ENCODE measurements at places on chromosomes 5 and 9.

GRCh38 chr5:146799231-146799630 lies 79.3 kb downstream of the PPP2R2B start:
- DNase-seq: no peak

DNA sequence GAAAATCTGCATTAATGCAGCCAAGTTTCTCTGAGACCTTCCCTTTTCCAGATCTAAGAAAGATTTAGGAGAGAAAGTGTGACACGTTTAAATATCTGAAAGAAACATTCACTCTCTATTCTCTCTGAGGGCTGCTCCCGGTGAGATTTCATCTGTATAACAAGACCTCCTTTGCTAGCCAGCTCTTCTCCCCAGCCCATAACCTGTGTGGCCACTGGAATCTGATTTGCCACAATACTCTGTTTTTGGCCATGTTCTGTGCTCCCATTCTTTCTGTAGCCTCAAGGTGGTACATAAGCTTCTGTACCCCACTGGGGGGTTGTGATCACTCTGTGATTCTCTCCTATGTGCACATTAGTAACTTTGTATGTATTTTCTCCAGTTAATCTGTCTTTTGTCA lies 291.0 kb upstream of the SEMA6A start:
- no peak for DNase-seq

- DNase-seq: no peak
Observed at GRCh38 chr5:147733075-147733474, 49.5 kb downstream of the JAKMIP2 start.

DNA sequence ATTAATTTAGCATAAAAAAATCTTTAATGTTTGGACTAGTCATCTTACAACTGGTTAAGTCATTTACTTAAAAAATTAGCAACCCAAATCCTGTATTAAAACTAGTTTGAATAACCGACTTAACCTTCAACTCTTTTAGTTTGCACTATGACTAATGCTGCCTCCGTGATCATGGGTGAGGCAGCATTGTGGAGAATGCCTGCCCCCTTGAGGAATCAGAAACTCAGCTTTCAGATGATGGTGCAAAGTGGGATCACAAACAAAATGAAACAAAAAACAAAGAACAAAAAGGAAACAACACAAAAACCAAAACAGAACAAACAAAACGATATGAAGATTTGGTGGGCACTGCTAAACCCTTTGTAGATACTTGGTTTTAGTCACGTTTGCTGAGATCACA lies 127.0 kb upstream of the PALM2AKAP2 start:
- no peak for DNase-seq

- DNase-seq: no peak
Observed at GRCh38 chr9:35685506-35685905, 4.2 kb downstream of the TPM2 start.

DNA sequence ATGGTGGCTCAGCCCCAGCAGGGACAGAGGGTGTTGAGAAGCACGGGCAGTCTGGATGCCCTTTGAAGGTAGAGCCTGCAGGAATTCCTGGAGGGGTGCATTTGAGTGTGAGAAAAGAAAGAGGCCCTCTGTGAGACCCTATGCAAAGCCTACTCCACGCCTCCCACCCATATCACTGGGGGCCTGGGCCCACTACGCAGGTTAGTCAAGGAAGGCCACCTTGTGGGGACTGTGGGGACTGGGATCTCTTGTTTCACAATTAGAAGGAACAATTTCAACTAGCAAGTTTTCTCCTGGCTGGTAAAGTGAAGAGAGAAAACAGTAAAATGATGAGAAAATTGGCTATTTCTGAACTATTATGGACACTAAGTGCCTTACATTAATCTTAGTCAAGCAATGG lies 486.2 kb upstream of the DAP start:
- DNase-seq: no peak

DNA sequence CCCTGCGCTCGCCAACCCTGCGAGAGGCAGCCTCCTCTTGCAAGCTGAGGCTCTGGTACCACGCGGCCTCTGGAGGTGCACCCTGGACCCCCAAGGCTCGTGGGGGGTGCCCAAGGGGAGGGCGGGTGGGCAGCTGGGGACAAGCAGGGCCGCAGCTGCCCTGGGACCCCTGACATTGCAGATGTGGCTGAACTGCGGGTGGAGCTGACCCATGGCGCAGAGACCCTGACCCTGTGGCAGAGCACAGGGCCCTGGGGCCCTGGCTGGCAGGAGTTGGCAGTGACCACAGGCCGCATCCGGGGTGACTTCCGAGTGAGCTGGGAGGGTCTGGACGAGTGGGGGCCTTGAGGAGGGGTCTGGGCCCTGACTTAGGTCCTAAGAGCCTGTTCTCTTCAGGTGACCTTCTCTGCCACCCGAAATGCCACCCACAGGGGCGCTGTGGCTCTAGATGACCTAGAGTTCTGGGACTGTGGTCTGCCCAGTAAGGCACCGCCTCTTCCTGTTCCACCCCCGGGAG lies 1.5 kb downstream of the MAMDC4 start:
- no peak for DNase-seq

DNA sequence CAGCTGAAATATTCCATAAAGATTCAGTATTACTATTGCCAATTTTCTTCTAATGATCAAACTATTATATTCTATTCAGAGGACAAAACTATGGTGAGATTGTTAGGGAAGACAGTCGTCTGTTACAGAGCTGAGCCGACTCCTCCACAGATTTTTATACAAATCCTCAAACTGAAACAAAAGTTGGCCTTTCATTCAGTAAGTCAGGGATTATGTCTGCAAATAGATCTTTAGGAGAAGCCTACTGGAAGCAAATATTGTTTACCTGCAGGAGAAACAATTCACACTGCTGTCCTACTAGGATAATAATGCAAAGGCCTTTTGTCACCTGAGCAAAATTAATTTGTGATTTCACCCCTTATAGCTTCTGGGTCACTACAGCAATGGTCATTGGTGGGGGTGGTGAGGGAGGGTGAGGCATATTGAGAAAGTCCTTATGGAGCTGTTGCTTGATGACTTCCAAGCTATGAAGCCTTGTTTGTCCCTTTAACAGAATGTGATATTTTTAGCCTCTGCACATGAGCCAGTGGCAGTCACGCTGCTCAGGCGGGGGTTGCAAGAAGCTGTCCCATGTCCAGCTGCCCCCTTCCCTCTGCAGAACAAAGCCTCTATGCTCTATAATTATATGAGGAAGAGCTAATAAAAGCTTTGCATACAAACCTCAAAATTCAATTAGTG lies 200.5 kb upstream of the KLF9 start:
- no peak for DNase-seq

DNA sequence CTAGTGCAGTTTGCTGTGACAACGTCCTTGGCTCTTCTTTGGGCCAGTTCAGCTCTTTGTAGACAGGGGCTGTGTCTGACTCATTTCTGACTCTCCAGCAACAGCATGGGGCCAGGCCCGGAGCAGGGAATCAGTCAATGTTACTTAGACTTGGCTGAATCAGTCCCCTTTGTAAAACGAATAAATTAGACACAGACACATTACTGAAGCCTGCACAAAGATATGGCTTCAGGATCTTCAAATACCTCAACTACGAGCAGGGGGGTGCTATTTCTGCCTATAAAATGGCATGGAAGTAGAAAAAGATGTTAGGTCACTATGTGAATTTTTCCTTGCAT lies 204.7 kb downstream of the TTLL11 start:
- no peak for DNase-seq

- no peak for DNase-seq
Observed at GRCh38 chr5:168947212-168947868, 353.6 kb downstream of the SLIT3 start.

GRCh38 chr9:116952436-116952810 lies 265.3 kb downstream of the TRIM32 start:
- peak; percentile 37 for DNase-seq

GRCh38 chr9:111598733-111599091 lies 735 bp downstream of the PTGR1 start:
- DNase-seq: no peak

- DNase-seq: no peak
Observed at GRCh38 chr9:69093471-69094103, 58.0 kb downstream of the FXN start.

DNA sequence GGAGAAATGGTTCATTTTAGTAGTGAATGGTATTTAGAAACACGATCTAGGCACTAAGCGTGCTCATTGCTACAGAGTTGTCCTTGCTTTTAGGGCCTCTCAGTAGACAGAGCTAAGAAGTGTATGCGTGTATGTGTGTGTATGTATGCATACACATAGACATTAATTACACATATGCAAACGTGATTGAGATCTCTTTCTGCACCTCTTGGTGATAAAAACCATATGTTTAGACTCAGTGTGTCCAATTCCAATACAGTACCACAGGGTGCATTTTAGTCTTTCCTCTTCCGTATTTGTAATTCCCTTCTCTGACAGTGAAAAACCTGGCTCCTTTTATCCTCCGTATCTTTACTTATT lies 13.1 kb downstream of the TRIO start:
- no peak for DNase-seq

DNA sequence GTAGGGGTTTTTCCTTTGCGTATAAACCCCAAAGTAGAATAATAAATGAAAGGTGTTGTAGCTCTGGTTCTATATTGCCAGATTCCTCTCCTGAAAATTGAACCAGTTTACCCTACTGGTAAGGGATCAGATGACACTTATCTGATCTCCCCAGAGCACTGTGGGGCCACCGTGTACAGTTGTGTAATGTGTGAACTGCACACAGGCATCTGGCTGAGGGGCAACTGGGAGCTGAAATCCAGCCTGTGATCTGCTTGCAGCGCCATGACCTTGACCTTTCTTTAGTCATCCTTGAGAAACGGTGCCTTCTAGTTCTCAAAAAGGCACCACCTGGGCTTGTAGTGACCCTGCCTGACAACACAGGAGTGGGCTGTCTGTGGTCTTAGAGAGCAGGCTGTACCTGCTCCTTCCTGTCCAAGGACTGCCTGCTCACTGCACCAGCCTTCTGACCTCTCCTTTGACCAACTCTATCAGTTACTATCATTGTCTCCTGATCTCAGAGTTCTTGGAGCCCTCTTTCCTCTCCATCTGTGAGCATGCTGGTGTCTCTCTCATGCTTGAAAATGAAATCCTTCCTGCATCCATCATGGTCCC lies 40.2 kb downstream of the PDE6A start:
- no peak for DNase-seq

- DNase-seq: no peak
Observed at GRCh38 chr9:125147401-125147951, 4.1 kb upstream of the SCAI start.

- no peak for DNase-seq
Observed at GRCh38 chr5:79983618-79984017, 7.4 kb downstream of the MTX3 start.

DNA sequence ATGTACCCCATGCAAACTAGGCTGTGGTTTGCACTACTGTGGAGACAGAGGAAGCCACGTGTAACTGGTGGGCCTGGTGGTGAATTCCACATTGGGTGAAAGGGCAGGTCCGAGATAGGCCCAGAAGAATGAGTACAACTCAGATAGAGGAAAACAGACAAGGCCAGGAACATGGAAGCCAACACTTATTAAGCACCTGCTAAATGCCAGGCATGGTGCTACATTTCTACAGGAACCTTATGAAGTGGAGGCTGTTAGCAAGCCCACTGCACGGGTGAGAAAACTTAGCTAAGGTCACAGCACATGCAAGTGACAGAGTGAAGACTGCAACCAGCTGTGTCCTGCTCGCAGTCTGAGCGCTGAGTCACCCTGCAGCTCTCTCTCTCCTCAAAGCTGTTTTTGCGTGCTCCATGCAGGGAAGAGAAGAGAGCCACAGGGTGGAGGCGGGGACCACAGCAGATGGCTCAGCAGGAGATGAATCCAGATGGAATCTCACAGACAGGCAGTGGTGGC lies 65.5 kb upstream of the SPTLC1 start:
- DNase-seq: no peak

DNA sequence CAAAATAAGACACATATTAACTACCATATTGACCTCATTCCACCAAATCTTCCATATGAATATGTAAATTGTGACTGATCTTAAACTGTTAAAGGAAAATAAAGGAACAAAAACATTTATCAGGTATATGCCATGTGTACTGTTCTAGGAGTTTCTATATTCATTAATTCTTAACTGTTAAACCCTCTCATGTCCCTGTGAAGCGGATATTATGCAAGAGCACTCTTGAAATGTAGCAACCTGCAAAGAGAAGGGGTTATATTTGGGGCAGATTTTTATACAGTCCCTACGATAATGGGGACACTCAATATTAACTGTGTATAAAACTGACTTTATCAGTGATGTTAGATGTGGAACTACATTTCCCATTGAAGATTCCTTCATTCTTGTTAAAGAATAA lies 184.9 kb upstream of the OR13F1 start:
- no peak for DNase-seq

GRCh38 chr9:34070606-34071324 lies 22.1 kb upstream of the UBAP2 start:
- no peak for DNase-seq

- no peak for DNase-seq
Observed at GRCh38 chr5:88683506-88684135, 199.4 kb downstream of the MEF2C start.

GRCh38 chr5:11387382-11387781 lies 516.9 kb downstream of the CTNND2 start:
- no peak for DNase-seq

DNA sequence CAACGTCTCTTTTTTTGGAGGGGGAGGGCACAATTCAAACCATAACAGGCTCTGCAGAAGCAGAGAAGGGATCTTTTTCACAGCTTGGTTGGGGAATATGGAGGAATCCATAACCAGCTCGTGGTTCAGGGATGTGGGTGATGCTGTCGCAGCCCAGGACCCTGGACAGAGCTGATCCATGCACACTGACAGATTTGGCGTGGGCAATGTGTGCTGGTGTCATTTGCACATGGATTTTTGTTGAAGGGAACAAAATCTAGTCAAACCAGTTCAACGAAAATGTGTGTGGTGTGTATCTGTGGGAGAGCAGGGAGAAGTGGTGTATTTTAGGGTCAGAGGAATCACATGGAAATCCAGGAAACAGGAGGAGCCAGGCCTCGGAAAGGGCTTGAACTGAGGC lies 4.2 kb downstream of the DOCK2 start:
- no peak for DNase-seq

GRCh38 chr9:83220730-83221129 lies 157.8 kb upstream of the RASEF start:
- peak; percentile 83 for DNase-seq
